Left ventricle myocardium inferior (tissue), 1 donor: ENCODE measurements at places on chromosomes 3 and 15.

- no peak overlapping the region for H3K4me3 ChIP-seq
- H3K36me3 ChIP-seq: peaks cover 48% of the 10 kb centered on the region
Measured at GRCh38 chr15:50940506-50940905, 32.0 kb downstream of the AP4E1 start.

- peaks cover 9% of the 10 kb centered on the region for H3K27me3 ChIP-seq
- no peaks in the 10 kb centered on the region for H3K36me3 ChIP-seq
- no peak overlapping the region for H3K4me3 ChIP-seq
- no peak for DNase-seq
Measured at GRCh38 chr3:169238562-169238961, 424.9 kb downstream of the MECOM start.

DNA sequence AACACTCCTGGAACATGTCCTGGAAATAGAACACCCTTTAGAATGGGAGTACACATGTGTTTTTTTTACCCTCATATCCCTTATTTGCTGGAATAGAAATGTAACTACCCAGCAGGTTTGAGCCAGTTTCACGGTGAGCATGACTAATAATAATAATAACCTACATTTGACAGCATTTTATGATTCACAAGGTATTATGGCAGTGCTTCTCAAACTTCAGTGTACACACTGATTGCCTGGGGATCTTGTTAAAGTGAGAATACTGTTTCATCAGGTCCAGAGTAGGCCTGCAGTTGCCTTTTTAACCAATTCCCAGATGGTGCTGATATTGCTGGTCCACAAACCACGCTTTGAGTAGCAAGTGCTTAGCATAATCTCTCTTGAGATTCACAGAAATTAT is 63.9 kb downstream of the NFKBIZ start:
- no peaks in the 10 kb centered on the region for H3K4me1 ChIP-seq
- H3K27me3 ChIP-seq: no peaks in the 10 kb centered on the region
- H3K4me3 ChIP-seq: no peak overlapping the region
- DNase-seq: no peak
- no peak overlapping the region for H3K27ac ChIP-seq

DNA sequence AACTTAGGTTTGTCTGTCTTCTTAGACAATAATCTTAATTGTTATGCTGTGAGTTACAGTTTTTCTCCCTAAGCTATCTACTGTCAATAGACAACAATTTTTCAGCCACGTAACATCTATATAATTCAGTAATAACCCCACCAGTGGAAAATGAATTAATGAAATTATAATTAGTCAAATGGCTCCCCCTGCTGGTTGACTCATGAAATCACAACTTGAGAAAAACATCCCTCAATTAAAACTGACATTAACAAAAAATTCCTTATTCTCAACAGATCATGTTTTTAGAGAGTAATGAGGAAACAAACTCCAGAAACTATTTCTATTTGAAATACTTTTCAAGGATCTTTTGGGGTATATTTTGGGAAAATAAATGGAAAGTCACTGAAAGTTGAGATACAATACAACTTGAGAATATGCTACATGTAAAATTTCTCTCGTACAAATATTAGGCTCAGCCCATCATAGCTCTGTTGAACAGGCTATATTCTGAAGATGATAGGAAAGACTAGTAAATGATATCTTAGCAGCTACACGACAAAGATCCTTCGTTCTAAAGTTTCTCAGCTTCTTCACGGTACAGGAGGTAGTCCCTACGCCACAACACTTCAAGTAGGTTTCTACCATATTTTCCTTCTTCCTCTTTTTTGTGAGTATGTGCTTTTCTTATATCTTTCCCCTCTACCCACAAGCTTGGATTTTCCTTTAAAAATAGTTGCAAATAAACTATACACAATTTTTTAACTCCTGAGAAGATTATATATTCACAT is 20.7 kb downstream of the PPP1R2 start:
- no peak for DNase-seq
- H3K4me3 ChIP-seq: no peak overlapping the region
- H3K4me1 ChIP-seq: peaks cover 6% of the 10 kb centered on the region
- H3K36me3 ChIP-seq: peaks cover 36% of the 10 kb centered on the region
- no peaks in the 10 kb centered on the region for H3K27me3 ChIP-seq

GRCh38 chr15:66800584-66801235 is 98.7 kb downstream of the SMAD6 start:
- no peaks in the 10 kb centered on the region for H3K36me3 ChIP-seq
- H3K4me3 ChIP-seq: no peak overlapping the region
- H3K4me1 ChIP-seq: peaks cover 24% of the 10 kb centered on the region
- no peak for DNase-seq
- H3K27ac ChIP-seq: no peak overlapping the region
